Fibroblast of skin of right quadriceps (primary cell): ENCODE measurements at places on chromosomes 1 and 21.

DNA sequence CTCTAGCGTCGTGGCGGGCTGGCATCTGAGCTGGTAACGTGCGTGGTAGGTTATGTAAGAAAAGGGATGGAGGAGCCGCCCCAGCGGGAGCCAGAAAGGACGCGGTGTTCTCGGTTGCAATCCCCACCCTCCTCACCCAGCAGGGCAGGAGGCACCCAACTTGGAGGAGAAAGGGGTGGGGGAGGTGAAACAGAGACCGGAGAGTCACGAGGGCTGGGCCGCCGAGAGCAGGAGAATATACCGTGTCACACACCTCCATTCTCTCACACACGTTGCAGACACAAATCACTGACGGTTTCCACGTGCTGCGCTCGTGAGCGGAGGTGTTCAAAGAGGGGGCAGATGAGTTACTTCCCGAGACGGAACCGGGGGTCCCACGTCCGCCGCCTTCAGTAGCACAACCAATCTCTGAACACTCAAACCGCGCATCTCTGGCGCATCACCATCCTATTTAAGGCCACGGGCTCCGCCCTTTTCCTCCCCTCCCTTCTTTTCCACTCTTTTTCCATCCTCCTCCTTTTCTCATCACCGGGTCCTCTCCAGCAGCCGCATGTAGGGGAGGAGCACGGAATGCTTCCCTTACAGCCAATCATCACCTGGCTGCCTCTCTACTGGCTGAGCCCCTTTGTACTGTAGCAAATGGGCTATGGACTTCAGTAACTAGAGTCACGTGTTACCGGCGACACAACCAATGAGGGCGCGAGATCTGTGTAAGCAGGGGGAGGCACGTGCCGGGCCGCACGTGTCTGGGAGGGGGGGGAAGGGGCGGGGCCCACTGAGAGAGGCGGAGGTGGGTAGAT, at the start of gene CIART:
Gene CIART, plus strand, starts transcription at position 797 of the 800 bp plus-strand sequence. CDS start 714 bp downstream, outside the sequence.
- peak; percentile 99 for DNase-seq

DNA sequence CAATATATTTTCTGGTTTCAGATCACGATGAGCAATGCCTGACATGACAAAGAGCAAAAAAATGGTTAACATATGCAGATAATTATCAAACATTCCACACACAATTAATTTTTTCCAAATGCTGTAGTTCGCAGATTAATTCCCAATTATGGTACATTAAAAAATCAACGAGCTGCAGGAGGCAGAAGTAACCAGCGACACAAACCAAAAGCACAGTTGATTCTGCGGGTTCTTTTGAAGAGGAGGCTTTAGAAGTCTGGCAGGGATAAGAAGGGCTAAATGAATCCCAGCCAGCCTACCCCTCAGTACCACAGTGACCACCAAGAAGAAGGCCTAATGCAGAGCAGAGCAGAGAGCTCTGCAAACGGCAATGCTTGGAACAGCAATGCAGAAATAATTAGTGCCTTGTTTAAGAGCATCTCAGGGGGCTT, 17.0 kb upstream of the KNCN start:
- peak; percentile 65 for DNase-seq

DNA sequence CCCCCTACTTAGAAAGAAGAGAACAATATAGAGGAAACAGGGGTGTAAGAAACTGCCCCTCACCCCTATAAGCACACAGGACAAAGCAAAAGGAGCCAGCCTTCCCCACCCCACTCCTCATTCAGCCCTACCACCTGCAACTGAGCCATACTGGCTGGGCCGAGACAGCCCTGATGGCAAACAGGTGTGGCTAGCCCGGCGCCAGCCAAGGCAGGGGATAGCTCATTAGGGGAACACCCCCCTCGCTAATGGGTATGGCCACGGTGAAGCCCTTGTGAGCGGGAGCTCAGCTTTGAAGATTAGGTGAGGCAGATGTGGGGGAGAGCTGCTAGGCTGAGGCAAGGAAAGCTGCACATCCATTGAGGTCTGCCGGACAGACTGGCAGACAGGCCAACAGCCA, 65.5 kb downstream of the ERI3 start:
- no peak for DNase-seq

- DNase-seq: no peak
Measured at GRCh38 chr1:1085171-1085841, 11.2 kb upstream of the RNF223 start.

GRCh38 chr21:28910280-28910887, 82.3 kb downstream of the LTN1 start:
- no peak for DNase-seq

DNA sequence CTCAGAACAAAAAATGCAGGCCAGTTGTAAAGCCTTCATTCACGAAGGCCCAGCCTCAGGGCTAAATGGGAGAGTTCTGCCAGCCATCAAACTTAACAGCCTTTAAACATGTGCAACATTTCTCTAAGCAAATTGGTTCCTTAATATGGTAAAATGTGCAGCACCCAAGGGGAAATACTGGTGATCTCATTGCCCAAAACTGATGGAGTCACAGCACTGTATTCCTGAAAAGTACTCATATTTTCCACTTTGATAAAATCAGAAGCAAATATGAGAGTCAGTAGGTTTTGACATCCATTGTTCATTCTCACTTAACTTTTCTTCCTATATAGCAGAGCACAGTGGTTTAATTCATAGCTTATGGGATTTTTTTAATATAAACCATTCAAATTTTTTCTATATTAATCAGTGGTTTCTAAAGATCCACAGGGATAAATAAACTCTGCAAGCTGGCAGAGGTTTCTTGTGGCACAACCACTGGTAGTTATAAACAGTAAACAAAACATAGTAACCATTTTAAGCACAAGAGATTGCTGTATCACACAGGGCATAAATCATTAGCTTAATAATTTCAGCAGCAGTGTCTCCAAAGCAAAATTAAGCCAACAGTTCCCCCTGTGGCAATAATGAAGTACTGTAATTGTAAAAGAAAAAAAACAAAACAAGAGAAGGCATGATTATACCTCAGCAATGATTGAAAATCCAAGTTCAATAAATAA, 106.9 kb upstream of the LYPLAL1 start:
- peak; percentile 77 for DNase-seq

DNA sequence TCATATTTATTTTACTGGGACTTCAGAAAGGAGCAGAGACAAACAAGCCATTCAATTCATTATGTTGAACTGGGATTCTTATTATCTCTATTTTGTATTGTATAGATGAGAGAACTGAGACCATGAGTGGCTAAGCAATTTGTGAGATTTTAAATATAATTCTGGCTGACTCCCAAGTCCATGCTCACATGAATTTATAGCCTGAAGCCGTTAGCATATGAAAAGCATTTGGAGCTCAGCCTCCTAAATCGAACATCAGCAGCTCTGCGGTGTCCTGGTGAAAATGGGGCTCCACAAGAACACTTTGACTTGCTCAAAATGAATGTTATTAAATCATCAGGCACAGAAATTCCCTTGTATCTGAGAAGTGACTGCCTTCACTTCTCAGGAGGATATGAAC, 96.8 kb upstream of the DPT start:
- DNase-seq: no peak

DNA sequence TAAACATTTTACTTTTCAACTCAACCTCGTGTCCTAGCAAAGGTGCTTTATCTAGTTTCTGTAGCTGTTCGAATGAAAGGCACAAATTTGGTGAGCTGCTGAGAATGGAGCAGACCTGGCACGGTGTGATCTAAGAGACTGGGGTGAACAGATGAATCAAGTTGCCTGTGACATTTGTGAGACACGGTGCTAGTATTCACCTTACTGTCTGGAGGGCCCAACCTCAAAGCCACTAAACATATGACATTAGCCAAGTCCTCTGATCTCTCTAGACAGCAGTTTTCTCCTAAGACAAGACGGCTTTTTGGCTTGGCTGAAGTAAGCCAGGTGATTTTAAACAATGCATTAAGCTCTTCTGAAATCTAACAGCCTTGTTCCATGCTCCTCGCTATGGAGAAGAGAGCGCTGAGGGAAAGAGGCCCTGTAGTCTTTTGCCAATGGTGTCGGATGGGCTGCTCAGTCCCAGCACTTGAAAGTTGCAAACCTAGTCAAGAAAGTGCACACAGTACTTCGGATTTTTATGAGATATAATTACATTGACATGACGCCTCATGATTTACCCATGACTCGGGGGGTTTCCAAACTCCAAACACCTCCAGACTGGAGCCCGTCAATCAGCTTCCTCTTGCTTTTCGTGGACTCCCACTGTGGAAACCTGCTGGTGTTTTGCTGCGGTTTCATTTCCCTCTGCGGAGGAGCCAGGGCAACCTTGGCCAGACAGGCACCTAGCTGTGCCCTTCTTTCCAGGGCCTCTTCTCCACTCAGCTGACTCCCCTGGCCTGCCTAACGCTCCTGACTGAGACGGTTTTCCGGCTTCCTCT, 794 bp upstream of the TOR3A start:
- no peak for DNase-seq

GRCh38 chr1:16072616-16073484, 601 bp downstream of the FAM131C start:
- DNase-seq: no peak

GRCh38 chr1:156195853-156196252, 1.9 kb downstream of the SLC25A44 start:
- no peak for DNase-seq

- peak; percentile 44 for DNase-seq
Measured at GRCh38 chr1:206709772-206710459, 25.2 kb downstream of the MAPKAPK2 start.

DNA sequence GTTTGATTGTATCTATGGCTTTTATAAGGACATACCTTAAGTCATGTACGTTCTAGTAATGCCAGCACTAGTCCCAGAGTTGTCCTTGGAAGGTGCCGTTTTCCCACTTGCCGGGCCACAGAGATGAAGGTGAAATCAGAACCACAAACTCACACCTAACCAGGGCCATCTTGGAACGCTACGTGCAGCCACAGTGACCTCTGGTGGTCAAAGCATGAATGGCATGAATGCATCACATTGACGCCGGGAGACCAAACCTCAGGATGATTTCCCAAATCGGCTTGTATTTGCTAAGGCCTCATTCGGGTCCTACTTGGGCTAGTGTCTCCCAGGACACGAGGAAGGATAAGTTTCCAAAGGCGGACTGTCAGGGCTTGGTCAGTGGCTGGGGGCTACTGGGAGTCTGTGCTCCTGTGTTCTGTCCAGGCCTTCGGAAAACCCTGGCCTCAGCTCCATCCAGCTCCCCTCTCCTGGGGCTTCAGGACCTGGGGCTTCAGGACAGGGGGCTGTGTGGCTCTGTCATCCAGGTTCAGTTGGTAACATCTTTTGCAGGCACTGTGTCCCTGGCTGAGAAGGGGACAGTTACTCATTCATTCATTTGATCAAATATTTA, 260.5 kb downstream of the PRDM2 start:
- DNase-seq: peak; percentile 45

GRCh38 chr1:17706445-17706844, 48.7 kb upstream of the ACTL8 start:
- no peak for DNase-seq

- DNase-seq: no peak
Measured at GRCh38 chr1:226401355-226402303, 6.3 kb downstream of the PARP1 start.

GRCh38 chr1:159000625-159001024, 9.1 kb upstream of the IFI16 start:
- peak; percentile 95 for DNase-seq

DNA sequence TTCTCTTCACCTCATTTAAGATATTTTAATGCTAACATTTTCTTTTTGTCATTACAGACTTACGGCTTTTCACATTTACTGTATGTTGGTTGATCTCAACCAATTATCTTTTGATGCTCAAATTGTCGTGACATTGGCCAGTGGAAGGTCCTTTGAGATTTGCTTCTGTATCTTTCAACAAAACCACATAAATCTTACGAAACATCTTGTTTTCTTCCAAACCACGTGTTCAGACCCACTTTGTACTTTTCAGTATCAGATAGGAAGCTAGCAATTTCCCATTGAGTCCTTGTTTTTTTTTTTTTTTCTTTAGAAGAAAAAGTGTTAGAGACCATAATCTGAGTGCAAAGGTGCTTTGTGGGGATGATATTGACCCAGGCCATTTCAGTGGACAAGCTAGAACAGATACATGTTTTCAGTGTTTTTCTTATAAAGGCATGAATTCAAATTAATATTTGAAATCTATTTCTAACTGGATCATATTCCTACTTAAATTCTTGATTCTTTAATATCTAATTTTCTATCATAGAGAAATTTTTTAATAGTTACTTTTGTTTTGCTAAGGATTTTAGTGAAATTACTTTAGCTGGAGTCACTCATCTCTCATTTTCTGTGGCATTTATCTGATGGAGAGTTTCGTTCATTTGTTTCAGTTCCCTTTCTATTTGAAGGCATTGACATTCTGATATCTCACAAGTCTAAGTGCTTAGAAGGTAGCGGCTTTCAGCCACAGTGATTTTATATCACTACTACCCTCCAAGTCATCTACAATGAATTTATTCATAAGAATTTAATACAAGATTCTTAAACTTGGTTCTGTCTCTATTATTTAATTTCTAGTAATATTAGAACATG, 26.7 kb downstream of the ATG4C start:
- DNase-seq: no peak

GRCh38 chr21:44497703-44498126, 42.3 kb downstream of the KRTAP10-1 start:
- DNase-seq: no peak

DNA sequence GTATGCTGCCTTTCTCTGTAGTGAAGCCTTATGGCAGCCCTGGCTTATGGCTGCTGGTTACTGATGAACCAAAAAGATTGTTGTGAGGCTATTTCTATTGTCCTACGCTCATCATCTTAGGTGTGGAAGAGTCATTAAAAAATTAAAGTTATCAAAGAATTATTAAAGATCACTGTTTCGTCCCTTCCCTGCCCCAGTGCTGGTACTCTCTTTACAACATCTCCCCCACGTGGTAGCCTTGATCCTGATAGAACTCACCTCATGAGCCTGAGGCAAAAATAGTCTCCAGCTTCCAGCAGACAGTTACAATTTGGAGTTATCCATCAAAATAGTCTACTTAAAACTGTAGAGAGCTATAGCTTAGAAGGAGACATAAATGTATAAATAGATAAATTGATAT, 201.5 kb downstream of the S1PR1 start:
- no peak for DNase-seq

DNA sequence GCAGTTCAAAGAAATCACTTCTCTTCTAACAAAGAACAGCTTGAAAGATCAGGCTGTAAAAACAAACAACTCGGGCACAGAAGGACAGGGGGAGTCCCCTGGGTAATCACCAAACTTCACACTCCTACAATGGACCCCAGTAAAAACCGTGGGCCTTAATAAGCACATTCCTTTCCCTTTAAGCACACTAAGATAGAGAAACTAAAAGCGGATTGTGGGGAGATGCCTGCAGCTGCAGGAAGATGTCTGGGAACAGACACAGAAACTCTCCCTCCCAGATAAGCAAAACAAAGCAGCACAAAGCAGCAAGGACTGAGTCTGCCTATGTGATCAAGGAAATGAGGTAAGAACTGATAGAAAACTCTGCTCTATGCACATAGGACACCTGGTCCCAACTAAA, 37.6 kb upstream of the CTBS start:
- peak; percentile 37 for DNase-seq
